ENCODE measurements at places on chromosomes 4 and X. TPM values are rescaled to one million over a fixed set of nuclear protein-coding genes. Genes with fewer than 3 reads are reported as not detected.

The GRID2 gene
- total RNA-seq, result 33.8 TPM

The NPY2R gene
- total RNA-seq, result 12.6 TPM

The PCDH19 gene
- total RNA-seq, result 22.8 TPM

The SPANXB1 gene
- total RNA-seq, result not detected

The CACNA1F gene
- total RNA-seq, result under 0.01 TPM
